GM12878 (cell line): ENCODE measurements at places on chromosomes 6 and 20. TPM values are rescaled to one million over a fixed set of nuclear protein-coding genes. Genes with fewer than 3 reads are reported as not detected.

Gene MMP24
- 0.05 and 0.11 TPM in 2 replicates for polyA plus RNA-seq

Gene CLVS2
- polyA plus RNA-seq = not detected in 2 replicates

Gene SRF
- 2.0 and 2.3 TPM in 2 replicates for polyA plus RNA-seq

Gene ME1
- polyA plus RNA-seq = 10.3 and 11.0 TPM in 2 replicates

Gene MAP3K4
- 19.7 and 23.2 TPM in 2 replicates for polyA plus RNA-seq

Gene PSORS1C2
- polyA plus RNA-seq = not detected in 2 replicates

Gene RFX6
- polyA plus RNA-seq = not detected in 2 replicates

Gene RIPOR2
- 23.0 and 25.9 TPM in 2 replicates for polyA plus RNA-seq

Gene TAF4
- polyA plus RNA-seq = 1.3 and 1.7 TPM in 2 replicates

Gene RAB23
- 2.9 and 3.0 TPM in 2 replicates for polyA plus RNA-seq

Gene ZSCAN23
- 0.28 and 0.37 TPM in 2 replicates for polyA plus RNA-seq

Gene FRMD1
- not detected in 2 replicates for polyA plus RNA-seq

Gene MOCS1
- polyA plus RNA-seq = 0.10 and 0.48 TPM in 2 replicates

Gene TRIM27
- 57.5 and 59.1 TPM in 2 replicates for polyA plus RNA-seq

Gene TFAP2B
- polyA plus RNA-seq = 0.12 TPM in 1 of 2 replicates, not detected in the other

Gene RAET1E
- polyA plus RNA-seq = not detected in 2 replicates

Gene CDSN
- polyA plus RNA-seq = not detected in 2 replicates

Gene RHAG
- polyA plus RNA-seq = not detected in 2 replicates

Gene ENPP3
- 0.10 TPM in 1 of 2 replicates, not detected in the other for polyA plus RNA-seq

Gene FAM135A
- 10.4 and 13.1 TPM in 2 replicates for polyA plus RNA-seq

Gene RBBP8NL
- polyA plus RNA-seq = not detected in 2 replicates

Gene POPDC3
- polyA plus RNA-seq = not detected in 2 replicates

Gene TREM1
- not detected in 2 replicates for polyA plus RNA-seq

Gene SLC52A3
- not detected in 2 replicates for polyA plus RNA-seq

Gene C4B
- polyA plus RNA-seq = 0.86 and 1.2 TPM in 2 replicates

Gene MROH8
- 2.8 and 3.0 TPM in 2 replicates for polyA plus RNA-seq

Gene GPLD1
- polyA plus RNA-seq = 0.53 and 0.66 TPM in 2 replicates

Gene RCAN2
- polyA plus RNA-seq = 0.06 TPM in 1 of 2 replicates, not detected in the other

Gene SEC63
- 87.0 and 88.1 TPM in 2 replicates for polyA plus RNA-seq

Gene SNAP91
- 0.08 and 0.18 TPM in 2 replicates for polyA plus RNA-seq

Gene L3MBTL1
- 2.2 and 2.7 TPM in 2 replicates for polyA plus RNA-seq

Gene ZNF165
- 4.2 and 5.4 TPM in 2 replicates for polyA plus RNA-seq

Gene SLC4A11
- polyA plus RNA-seq = 1.1 and 1.9 TPM in 2 replicates

Gene LPA
- polyA plus RNA-seq = 0.31 and 0.74 TPM in 2 replicates

Gene MEI4
- 0.03 TPM in 1 of 2 replicates, not detected in the other for polyA plus RNA-seq

Gene GRM1
- polyA plus RNA-seq = 0.25 TPM in 1 of 2 replicates, not detected in the other

Gene TNFRSF6B
- 0.67 TPM in 1 of 2 replicates, not detected in the other for polyA plus RNA-seq

Gene IL17F
- 0.20 TPM in 1 of 2 replicates, not detected in the other for polyA plus RNA-seq

Gene ABHD16A
- 38.0 and 43.0 TPM in 2 replicates for polyA plus RNA-seq

Gene CBLN4
- polyA plus RNA-seq = not detected in 2 replicates

Gene BYSL
- polyA plus RNA-seq = 39.7 and 46.8 TPM in 2 replicates

Gene KCNK17
- not detected in 2 replicates for polyA plus RNA-seq
